ENCODE measurements at places on chromosomes 7 and 10. TPM values are rescaled to one million over a fixed set of nuclear protein-coding genes. Genes with fewer than 3 reads are reported as not detected.
A peak's percentile ranks its signal among the peaks of the same experiment; 100 is the strongest.

- DNase-seq, result no peak
Observed at GRCh38 chr10:70771311-70772194, 13.6 kb downstream of the TBATA start.

DNA sequence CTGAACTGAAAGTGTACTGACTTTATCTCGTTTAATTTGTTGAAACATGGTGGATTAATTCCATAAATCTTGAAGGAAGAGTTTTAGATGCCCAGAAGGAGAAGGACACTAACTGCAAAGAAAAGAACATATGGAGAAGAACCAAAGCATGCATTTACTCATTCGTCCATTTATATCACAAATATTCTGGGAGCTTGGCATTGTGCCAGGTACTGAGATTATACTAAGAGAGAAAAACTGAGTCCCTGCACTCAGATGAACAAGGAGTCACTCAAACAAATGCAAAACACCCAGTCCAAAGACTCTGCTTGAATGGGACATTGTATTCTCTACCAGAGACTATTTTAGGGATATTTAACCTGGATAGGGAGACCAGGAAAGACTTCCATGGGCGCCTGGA lies 588.0 kb upstream of the MGMT start:
- no peak for DNase-seq

GRCh38 chr10:101487399-101487798 lies 100.7 kb downstream of the POLL start:
- DNase-seq, result no peak

GRCh38 chr10:31614611-31615010 lies 295.6 kb downstream of the ZEB1 start:
- no peak for DNase-seq

GRCh38 chr10:56449770-56450169 lies 88.7 kb upstream of the ZWINT start:
- DNase-seq, result no peak

GRCh38 chr7:112649560-112649959 lies 140.6 kb downstream of the TMEM168 start:
- no peak for DNase-seq

DNA sequence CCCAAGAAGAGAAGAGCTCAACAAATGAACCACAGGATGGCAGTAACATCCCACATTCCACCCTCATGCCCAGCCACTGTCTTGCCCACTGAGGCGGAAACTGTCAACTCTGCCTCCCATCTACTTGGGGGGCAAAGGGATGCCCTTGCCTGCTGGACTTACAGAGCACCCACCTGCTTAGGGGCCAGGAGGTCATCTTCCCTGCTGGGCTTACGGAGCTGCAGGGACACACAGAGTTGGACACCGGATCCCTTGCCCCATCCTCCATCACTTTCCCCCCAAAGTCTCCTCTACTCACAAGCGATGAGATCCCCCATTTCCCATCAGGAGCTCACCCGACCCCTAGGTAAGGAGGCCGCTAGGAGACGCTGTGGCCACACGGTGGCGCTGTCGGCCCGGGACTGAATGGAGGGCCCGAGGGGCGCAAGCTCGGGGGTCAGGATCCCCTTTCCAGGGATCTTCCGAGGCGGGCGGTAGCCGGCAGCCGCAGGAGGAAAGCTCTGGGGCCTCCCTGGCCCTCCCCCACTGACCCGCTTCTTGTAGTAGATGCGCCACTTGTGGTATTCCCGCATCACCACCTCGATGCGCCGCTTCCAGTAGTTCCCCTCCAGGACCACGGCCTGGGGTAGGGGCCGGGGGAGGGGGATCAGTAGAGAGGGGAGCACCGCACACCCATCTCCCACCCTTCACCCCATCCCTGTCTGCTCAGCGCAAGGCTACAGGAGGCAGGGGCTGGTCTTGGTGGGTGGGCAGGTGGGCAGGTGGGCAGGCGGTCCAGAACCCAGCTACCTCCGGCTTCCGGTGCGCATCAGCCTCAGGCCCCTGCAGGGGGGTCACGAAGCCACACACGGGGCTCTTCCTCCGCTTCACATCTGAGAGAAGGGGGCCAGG lies 17.3 kb downstream of the MLXIPL start:
- DNase-seq, result no peak

GRCh38 chr10:115706026-115706425 lies 567.0 kb downstream of the GFRA1 start:
- no peak for DNase-seq

GRCh38 chr10:123083811-123084210 lies 52.0 kb upstream of the HMX3 start:
- DNase-seq, result no peak

DNA sequence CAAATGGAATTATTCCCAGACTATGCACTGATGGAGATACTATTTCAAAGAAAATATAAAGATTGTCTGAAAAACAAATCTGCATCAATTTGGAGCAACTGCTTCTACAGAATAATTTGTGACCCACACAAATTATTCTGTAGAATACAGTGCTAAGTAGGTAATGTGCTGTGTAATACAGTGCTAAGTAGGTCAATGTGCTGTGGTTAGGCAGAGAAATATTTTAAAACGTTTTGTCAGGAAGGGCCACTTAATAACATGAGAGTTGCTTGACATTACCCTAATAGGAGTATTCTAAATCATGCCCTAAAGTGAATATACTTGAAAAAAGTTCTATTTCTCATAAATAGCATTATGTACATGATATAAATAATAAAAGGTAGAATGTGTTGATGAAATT lies 116.5 kb upstream of the KCND2 start:
- DNase-seq, result no peak

DNA sequence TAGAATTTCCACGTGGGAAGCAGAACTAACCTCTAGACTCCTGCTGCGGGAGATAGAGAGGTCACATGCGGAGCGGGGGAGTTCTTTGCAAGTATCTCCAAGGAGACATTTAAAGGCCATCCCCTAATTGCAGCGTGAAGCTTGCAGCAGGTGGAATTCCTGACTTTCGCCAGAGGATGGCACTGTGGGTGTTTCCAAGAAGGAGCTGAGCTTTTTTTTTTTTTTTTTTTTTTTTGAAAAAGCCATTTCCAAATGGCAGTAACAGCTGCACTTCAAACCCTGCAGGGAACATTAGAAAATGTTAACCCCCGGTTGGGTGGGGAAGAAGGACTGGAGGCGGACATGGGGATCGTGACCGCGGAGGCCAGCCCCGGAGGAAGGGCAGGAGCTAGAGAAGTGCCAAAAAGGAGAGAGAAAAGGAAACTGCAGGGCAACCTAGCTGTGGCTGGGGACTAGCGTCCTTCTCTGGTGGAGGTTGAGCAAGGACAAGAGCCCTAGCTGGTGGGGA lies 487.7 kb downstream of the TYW1 start:
- peak; percentile 39 for DNase-seq

- no peak for DNase-seq
Observed at GRCh38 chr7:71229699-71230098, 97.8 kb downstream of the GALNT17 start.

- no peak for DNase-seq
Observed at GRCh38 chr10:21732067-21732772, 198.2 kb downstream of the MLLT10 start.

GRCh38 chr7:141654551-141654950 lies 47.4 kb downstream of the DENND11 start:
- peak; percentile 26 for DNase-seq

SUN3 gene
- not detected for polyA plus RNA-seq

KCNIP2 gene
- polyA plus RNA-seq, result 1.5 TPM

CTAGE6 gene
- not detected for polyA plus RNA-seq

CTAGE8 gene
- polyA plus RNA-seq, result 0.42 TPM

RET gene
- polyA plus RNA-seq, result 1.6 TPM

NCF1 gene
- 3.3 TPM for polyA plus RNA-seq

TCAF2 gene
- polyA plus RNA-seq, result 3.1 TPM

UPK3B gene
- 11.8 TPM for polyA plus RNA-seq

LIPJ gene
- polyA plus RNA-seq, result not detected

Data from urinary bladder (tissue), 4 donors.